ENCODE measurements at places on chromosomes 2 and 18.

DNA sequence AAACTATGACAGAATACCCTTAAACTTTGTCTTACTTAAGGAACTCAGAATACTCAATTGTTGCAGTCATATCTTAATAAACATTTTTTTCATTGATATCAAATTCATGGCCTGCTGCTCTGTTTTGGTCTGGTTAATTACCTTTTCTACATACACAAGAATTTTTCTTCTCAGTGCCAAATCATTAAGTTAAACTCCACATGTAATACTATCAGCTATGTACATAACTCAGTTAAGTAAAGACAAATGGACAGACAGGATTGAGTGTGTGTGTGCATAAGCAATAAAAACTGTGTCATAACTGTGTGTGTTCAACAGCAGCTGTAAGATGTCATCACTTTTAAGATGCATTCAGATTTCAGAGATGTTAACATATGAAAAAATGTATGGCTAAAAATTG lies 34.4 kb downstream of the VRK2 start:
- no peak overlapping the region for H3K27ac ChIP-seq
- H3K4me3 ChIP-seq, result no peak overlapping the region
- DNase-seq, result no peak
- no peaks in the 10 kb centered on the region for H3K27me3 ChIP-seq

GRCh38 chr18:57436191-57436964 lies 1.2 kb downstream of the ONECUT2 start:
- peaks cover 87% of the 10 kb centered on the region for H3K27me3 ChIP-seq
- H3K4me1 ChIP-seq, result peaks cover 6% of the 10 kb centered on the region
- DNase-seq, result no peak
- no peaks in the 10 kb centered on the region for H3K36me3 ChIP-seq
- H3K4me3 ChIP-seq, result no peak overlapping the region

DNA sequence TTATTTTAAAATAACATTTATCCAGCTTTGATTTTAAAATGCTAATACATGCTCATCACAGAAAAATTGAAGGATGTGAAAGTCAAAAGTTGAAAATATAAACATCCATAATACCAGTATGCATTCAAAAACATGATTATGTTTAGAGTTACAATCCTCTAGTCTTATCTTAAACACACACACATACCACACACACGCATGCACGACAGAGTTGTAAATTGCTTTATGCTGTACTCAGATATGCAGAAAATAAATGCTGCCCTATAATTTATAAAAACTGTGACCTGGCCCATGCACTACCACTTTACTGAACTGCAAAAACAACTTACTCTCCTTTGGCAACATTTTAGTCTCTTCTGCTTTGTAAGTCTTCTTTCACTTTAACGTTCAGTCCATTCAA lies 793.0 kb upstream of the FANCL start:
- H3K36me3 ChIP-seq, result no peaks in the 10 kb centered on the region
- H3K4me1 ChIP-seq, result no peaks in the 10 kb centered on the region
- no peak overlapping the region for H3K27ac ChIP-seq
- H3K27me3 ChIP-seq, result peaks cover 6% of the 10 kb centered on the region

GRCh38 chr2:190637281-190637734 lies 11.6 kb upstream of the NAB1 start:
- H3K27ac ChIP-seq, result peak overlapping the region; percentile 75
- H3K27me3 ChIP-seq, result no peaks in the 10 kb centered on the region
- peak; percentile 79 for DNase-seq
- H3K4me1 ChIP-seq, result peaks cover 40% of the 10 kb centered on the region

- H3K4me3 ChIP-seq, result peak overlapping the region; percentile 82
- peak overlapping the region; percentile 54 for H3K27ac ChIP-seq
- peak; percentile 50 for DNase-seq
- H3K27me3 ChIP-seq, result no peaks in the 10 kb centered on the region
- H3K4me1 ChIP-seq, result peaks cover 4% of the 10 kb centered on the region
- no peaks in the 10 kb centered on the region for H3K36me3 ChIP-seq
Measured at GRCh38 chr18:80148326-80149199, 39.5 kb downstream of the ADNP2 start.

DNA sequence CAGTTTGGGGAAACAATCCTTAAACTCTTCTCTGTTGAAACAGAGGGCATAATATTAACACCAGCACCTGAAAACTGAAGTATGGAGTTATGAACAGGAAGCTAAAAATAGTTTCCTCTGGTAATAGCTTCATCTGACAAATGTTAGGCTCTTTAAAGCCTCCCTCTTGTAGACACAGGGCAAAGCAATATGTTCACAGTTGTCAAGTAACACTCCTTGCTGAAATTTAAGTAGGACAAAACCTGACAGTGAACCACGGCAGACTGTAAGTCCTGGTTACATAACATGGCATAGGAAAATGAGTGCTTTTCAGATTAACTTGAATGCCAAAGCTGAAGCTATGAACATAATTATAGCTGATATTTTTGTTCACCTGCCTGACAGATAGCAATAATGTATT lies 172.9 kb downstream of the CMPK2 start:
- no peak overlapping the region for H3K4me3 ChIP-seq
- no peaks in the 10 kb centered on the region for H3K27me3 ChIP-seq
- H3K36me3 ChIP-seq, result no peaks in the 10 kb centered on the region

GRCh38 chr2:159096901-159097300 lies 128.5 kb downstream of the TANC1 start:
- no peaks in the 10 kb centered on the region for H3K27me3 ChIP-seq
- H3K4me1 ChIP-seq, result peaks cover 44% of the 10 kb centered on the region

GRCh38 chr2:163259489-163259888 lies 420.9 kb upstream of the KCNH7 start:
- no peaks in the 10 kb centered on the region for H3K27me3 ChIP-seq
- no peak overlapping the region for H3K27ac ChIP-seq
- H3K4me1 ChIP-seq, result peaks cover 9% of the 10 kb centered on the region
- DNase-seq, result no peak
- H3K4me3 ChIP-seq, result no peak overlapping the region

DNA sequence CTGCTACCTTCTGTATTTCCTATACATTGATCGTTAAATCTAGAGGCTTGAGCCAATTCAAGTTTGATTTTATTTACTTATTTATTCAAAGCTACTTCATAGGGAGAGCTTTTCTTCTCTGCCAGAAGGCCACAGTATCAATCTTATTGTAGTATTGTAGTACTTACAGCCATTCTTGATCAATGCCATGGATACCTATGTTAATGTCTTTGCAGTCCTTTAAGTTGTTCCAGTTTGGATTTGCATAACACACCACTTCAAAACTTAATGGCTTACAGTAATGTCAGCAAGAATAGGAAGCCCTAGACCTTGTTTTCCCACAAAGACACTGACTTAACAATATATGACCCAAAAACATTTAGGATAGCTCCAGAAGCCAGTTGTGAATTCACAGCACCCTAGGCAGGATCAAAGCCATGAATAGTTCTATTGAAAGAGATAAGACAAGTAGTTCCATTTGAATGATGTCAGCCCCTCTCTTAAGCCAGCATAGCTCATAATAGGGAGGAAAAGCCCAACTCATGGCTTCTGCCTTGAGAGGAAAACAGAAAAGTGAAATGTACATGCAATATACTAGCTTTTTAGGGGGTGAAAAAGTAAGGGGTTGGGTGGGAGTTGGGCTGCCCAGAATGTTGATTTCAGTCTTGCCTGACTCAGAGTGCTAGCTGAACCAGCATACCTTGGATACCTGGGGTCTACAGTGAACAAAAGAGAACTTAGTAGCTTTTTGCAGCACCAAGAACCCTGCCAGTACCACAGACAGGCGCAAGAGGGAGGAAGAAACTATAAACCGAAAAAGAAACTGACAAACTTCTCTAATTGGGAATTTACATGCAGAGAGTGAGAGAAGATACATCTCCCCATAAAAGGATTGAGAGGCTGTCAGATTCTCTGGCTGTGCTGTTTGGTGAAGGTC lies 101.4 kb downstream of the CAMKMT start:
- H3K27ac ChIP-seq, result no peak overlapping the region
- no peaks in the 10 kb centered on the region for H3K36me3 ChIP-seq
- H3K27me3 ChIP-seq, result no peaks in the 10 kb centered on the region
- H3K4me3 ChIP-seq, result no peak overlapping the region

DNA sequence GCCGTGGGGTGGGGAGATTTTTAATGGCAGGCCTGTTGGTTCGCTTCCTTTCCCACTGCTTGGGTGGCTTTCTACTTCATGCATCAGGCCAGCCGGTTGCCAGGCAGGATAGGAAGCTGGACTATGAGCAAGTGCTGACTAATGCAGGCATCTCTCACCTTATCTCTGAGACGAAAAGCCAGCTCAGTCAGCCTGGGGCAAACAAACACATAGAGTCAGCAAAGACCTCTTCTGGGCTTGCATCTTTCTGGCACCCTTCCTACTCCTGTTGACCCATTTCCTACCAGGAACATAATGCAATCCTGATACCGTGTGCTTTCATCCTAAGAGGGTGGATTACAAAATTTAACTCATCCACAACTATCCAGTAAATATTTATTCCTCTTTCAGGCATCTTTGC lies 416.6 kb upstream of the MEX3C start:
- no peaks in the 10 kb centered on the region for H3K27me3 ChIP-seq
- no peak overlapping the region for H3K27ac ChIP-seq
- H3K4me3 ChIP-seq, result no peak overlapping the region
- no peaks in the 10 kb centered on the region for H3K36me3 ChIP-seq
- DNase-seq, result peak; percentile 50

- H3K36me3 ChIP-seq, result no peaks in the 10 kb centered on the region
- no peak for DNase-seq
- no peaks in the 10 kb centered on the region for H3K4me1 ChIP-seq
- H3K27ac ChIP-seq, result no peak overlapping the region
- no peak overlapping the region for H3K4me3 ChIP-seq
- no peaks in the 10 kb centered on the region for H3K27me3 ChIP-seq
Measured at GRCh38 chr18:54673936-54674335, 82.9 kb downstream of the DYNAP start.

DNA sequence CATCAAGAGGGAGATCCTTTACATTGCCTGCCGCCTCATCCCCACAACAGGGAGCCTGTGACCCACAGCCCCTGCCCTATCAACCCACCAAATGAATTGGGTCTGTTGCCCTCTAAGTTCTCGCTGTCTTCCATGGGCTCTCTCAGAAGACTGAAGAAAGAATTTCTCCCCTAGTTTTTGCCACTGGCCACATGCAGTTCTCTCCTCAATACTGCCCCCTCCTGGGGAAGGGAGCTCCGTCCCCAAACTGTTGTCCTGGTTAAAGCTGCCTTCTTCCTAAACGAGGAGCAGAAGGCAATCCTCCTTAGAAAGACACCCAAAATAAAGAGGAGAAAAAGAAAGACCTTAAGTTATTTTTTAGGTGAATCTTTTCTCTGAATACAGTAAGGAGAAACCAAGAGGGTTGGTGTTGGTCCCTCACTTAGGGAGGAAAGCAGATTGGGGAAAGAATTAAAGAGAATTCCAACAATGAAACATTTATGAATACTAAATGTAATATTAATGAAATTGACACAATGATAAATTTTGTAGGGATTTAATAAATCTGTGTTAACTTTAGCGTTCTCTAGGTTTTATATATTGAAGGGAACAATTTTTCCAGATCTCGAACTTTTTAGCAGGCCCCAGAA lies 31.1 kb upstream of the SATB2 start:
- H3K4me3 ChIP-seq, result no peak overlapping the region
- no peaks in the 10 kb centered on the region for H3K36me3 ChIP-seq
- no peaks in the 10 kb centered on the region for H3K27me3 ChIP-seq
- peak; percentile 70 for DNase-seq
- H3K27ac ChIP-seq, result no peak overlapping the region
- no peaks in the 10 kb centered on the region for H3K4me1 ChIP-seq

- H3K4me1 ChIP-seq, result no peaks in the 10 kb centered on the region
- DNase-seq, result no peak
- H3K27ac ChIP-seq, result no peak overlapping the region
- no peaks in the 10 kb centered on the region for H3K36me3 ChIP-seq
- H3K27me3 ChIP-seq, result no peaks in the 10 kb centered on the region
Measured at GRCh38 chr2:134594399-134594798, 124.4 kb downstream of the TMEM163 start.
